NCI-H2081 treated with DMSO at 0.1 percent for 48 hours (cell line): ENCODE measurements at places on chromosomes 1 and 21.

GRCh38 chr1:100868364-100868995 lies 26.2 kb downstream of the EXTL2 start:
- DNase-seq: no peak

GRCh38 chr1:162069334-162070093 lies at the start of gene NOS1AP:
TSS of gene NOS1AP (plus strand) at chr1:162069691. CDS start at chr1:162070178, 487 bp downstream.
- peak; percentile 65 for DNase-seq

GRCh38 chr1:231151811-231152210 lies 10.0 kb upstream of the TRIM67 start:
- no peak for DNase-seq

DNA sequence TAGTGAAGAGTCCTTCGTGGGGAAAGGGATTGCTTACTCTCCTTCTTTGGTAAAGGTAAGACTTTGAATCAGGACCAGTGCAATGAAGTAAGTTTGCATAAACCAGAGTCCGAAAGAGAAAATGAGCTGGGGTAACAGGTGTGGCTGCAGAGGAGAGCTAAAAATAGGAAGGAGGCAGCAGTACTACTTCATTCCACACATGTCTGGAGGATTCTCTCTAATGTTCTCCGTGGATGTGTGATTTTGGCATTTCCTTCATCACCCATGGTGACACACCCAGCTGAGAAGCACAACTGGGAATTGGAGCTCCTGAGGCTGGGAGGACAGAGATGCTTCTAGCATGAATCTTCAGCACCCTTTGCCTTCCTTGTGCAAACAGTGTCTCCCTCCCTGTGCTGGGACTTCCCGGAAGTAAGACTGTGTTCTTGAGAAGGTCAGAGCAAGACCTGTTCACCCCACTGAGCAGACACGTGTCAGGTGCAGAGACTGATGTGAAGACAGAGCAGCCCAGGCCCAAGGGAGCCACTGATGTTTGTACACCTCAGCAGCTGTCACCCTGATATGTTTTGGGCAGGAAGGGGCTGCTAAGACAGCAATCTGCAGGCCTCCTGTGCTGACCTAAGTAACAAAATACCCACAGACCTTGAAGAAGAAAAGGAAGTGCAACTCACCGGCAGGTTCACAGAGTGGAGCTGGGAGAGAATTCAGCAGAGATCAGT lies 13.3 kb downstream of the FCRL1 start:
- no peak for DNase-seq

- DNase-seq: no peak
Measured at GRCh38 chr1:29134695-29135028, 11.0 kb upstream of the TMEM200B start.

DNA sequence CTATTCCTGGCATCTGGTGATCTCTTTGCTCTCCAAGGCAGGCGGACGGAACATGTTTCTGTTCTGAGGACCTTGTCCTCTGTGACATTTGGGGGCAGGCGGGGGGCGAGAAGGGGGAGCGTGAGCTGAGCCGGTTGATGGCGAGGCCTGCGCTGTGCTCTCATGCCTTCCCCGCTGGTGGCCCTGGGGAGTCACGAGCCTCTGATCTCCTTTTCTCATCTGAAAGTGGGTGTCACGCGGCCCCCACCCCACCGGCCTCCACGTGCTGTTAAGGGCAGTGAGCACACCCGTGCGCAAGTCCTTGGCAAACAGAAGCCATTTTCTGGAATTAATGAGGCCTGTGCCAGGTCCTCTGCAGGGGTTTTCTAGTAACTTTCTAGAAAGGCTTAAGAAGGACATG lies 102.8 kb upstream of the ACTRT2 start:
- DNase-seq: no peak

GRCh38 chr1:231376875-231377549 lies 38.9 kb downstream of the SPRTN start:
- no peak for DNase-seq

DNA sequence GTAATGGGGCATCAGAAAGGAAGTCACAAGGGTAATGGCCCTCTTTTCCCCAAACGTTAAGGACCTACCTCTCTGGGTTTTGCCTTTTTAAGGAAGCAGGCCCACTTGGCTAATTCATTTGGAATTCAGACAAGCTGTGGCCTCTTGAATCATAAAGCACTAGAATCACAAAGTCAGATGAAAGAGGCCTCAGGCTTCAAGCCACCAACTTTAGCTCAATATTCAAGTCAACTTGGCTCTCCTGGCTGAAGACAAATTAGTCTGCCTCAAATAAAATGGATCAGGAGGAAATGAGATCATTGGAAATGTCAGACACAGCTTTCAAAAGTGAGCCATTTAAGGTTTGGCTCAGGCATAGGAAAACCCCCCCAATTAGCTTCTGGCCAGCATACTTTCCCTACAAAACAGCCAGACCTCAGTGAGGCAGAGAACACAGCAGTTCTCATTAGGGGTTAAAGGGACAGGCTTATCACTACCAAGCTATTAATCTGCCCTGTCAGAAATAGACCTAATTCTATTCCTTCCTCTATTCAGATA lies 34.3 kb downstream of the SLC35D1 start:
- no peak for DNase-seq

GRCh38 chr1:153058154-153058553 lies 842 bp upstream of the SPRR2A start:
- no peak for DNase-seq

DNA sequence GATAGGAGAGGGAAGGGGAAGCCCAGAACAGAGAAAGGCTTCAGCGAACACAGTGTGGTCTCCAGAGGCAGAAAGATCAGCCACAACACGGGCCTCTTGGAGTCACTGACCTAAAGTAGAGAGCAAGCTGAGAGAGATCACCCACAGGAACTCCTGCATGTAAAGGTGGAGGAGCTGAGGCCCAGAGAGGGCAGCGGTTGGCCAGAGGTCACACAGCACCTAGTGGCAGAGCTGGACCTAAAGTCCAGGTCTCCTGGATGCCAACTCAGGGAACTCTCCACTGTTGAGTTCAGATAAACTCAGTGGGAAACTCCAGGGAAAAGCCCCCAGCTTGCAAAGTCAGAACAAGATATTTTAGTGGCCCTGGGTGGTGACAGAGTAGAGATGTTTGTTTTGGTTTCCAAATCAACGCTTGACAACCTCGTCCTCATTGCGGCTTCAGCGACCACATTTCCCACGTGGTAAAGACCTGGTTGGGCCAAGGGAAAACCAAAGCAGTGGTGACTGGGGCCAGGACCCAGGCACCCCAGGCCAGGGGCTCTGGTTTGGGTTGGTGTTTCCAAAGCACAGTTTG lies 4.6 kb downstream of the IFFO2 start:
- DNase-seq: no peak
